ENCODE measurements at places on chromosomes 4 and X. TPM values are rescaled to one million over a fixed set of nuclear protein-coding genes. Genes with fewer than 3 reads are reported as not detected.

PRR27 gene
- not detected for total RNA-seq

PF4V1 gene
- not detected for total RNA-seq

GPRASP3 gene
- 19.8 TPM for total RNA-seq

BEX3 gene
- 330 TPM for total RNA-seq

SUPT20HL2 gene
- total RNA-seq: not detected

ALAS2 gene
- total RNA-seq: 0.48 TPM

FDCSP gene
- not detected for total RNA-seq

Data from H1 (cell line).